ENCODE measurements at places on chromosomes 3 and 15. TPM values are rescaled to one million over a fixed set of nuclear protein-coding genes. Genes with fewer than 3 reads are reported as not detected.

Gene ECE2
- total RNA-seq = 2.2 TPM

DNA sequence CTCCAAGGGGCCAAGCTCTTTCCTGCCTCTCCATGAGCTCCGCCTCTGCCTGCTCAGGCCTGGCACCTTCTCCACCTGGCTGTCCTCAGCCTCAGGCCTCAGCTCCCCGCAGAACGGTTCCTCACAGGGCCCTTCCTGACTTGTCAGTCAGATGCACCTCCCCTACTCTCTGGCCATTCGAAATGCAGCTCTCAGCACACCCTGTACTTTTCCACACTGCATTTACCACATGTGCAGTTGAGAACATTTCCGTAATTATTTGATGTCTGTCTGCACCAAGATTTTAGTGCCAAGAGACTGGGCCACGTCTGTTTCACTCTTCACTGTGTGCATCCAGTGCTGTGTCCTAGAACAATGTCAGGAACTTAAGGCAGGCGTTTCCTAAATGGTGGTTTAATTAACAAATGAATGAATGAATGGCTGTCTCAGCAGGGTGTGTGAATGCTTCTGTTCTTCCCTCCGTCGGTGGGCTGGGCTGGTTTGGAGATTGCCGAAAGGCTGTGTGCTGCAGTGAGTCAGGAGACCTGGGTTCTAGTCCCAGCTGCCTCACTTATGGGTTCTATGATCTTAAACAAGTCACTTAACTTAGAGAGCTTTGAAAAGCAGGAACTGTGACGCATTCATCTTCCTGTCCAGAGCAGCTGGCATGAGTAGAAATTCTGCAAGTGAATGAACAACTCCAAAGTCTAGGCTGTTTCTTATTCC, 5.4 kb downstream of the MUC4 start:
- no peak for DNase-seq

DNA sequence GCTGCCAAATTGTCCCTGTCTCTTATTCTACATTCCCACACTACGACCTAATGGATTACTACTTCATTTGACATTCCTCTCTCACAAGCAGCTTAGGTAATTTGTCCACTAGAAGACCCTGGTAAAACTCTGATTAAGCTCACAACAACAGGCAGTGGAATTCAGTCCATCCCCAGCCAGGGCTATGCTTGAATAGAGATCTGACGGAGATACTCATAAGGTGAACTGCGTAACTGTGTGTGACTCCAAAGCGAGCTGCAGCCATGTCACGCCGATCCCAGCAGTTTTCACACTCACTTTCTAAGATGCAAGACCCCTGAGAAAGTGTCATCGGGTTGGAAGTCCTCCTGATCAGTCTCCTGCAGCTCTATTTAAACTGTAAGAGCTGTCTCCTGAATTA, 25.7 kb upstream of the ROBO2 start:
- DNase-seq = no peak

Gene CLDN16
- under 0.01 TPM for total RNA-seq

GRCh38 chr3:122074621-122075265, 19.6 kb downstream of the CD86 start:
- DNase-seq = no peak

Gene PLA2G4B
- 2.5 TPM for total RNA-seq

DNA sequence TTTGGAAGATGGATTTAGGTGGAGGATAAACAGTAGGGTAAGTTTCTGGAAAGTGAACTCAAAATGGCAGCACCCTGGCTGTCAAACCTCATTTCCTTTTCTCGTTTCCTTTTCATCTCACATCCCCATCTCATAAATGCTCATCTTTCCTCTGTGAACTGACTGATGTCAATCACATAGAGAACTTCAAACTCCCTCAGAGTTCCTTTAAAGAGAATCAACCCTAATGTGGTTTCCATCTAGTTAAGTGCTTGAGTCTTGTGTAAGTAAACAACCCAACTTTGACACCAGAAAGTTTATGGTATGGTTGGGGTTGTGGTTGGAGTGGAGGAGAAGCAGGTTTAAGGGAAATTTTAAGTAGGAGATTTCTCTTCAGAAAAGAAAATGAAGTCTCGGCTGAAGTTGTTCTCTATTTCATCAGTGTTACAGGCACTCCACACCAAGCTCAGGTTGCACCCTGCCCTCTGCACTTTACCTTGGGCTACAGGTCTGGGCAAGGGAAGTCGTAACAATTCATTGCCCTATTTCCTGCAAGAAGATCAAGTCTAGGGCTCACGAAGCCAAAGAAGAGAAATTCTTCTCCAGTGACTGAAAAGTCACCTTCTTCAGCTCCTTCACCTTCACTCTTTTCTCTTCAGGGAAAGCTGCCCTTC, 34.4 kb upstream of the TNIK start:
- no peak for DNase-seq

Gene TMEM207
- total RNA-seq = not detected

Gene CFAP100
- 2.0 TPM for total RNA-seq

Gene RLBP1
- 2.3 TPM for total RNA-seq

GRCh38 chr3:115281697-115282675, 134.9 kb upstream of the ZBTB20 start:
- DNase-seq = no peak

Gene CAPN3
- 1.1 TPM for total RNA-seq

DNA sequence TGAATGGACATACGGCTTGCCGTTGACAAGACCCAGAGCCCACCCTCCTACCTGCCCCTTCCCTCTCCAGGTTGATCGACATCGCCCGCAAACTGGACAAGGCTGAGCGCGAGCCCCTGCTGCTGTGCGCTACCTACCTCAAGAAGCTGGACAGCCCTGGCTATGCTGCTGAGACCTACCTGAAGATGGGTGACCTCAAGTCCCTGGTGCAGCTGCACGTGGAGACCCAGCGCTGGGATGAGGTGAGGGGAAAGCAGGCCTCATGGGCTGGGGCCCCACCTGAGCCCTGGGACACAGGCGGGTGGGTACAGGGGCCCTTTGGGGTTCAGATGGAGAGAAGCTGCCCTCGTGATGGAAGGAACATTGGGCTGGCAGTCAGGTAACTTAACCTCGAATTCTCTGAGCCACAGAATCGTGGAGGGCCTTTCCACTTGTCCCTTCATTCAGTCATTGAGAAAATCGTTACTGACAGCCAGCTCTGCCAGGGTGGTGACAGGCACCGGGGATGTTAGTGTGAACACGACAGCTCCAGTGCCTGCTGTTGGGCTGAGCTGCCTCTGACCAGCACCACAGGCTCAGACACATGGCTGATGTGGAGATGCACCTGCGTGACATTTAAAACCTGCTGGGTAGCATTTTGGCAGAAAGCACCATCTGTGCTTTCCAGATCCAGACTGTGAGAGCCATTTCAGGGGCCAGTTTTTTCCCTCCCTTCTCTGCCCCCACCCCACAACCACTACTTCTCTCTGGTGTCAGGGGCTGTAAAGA, 25.6 kb upstream of the RHO start:
- DNase-seq = no peak

Gene CCDC191
- 6.6 TPM for total RNA-seq

Gene OXNAD1
- total RNA-seq = 16.4 TPM

Gene KCNMB3
- total RNA-seq = 3.1 TPM

- DNase-seq = no peak
Measured at GRCh38 chr3:127216415-127217261, 23.7 kb downstream of the PRR23E start.

DNA sequence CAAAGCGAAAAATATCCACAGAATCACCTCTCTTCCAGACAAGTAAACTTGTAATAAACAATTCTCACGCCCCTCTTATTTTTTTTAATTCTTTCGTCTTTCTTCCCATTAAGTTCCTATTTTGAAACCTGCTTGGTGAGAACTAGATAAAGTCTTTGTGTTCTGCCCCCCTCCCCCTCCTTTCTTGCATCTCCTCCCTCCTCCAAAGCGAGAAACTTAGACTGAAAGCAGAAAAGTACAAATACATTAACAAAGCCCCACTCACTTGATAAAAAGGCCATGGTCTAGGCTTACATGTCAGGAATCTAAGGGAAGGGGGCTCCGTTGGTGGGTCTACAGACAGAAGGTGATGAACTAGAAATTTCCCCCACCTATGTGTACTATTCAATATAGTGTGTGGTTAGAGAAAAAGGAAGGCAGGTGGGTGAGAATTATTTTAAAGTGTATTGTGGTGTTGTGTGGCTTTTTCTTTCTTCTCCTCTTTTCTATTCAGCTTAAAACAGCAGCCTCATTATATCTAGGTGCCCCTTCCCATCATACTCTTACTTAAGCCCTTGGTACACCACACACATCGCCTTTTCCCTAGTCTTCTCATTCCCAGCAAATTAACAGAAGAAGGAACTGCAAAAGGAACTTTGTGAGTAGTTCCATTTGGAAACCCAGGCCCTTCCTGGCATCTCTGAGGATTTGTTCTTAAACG, 215.3 kb downstream of the MEIS2 start:
- no peak for DNase-seq

- DNase-seq = no peak
Measured at GRCh38 chr3:107855710-107856109, 235.1 kb downstream of the CD47 start.

Gene TFG
- 64.3 TPM for total RNA-seq

Gene XCR1
- total RNA-seq = not detected

Gene CIB1
- 2.7 TPM for total RNA-seq

Gene NTRK3
- total RNA-seq = 52.3 TPM

GRCh38 chr3:16909802-16910201, 25.0 kb downstream of the PLCL2 start:
- no peak for DNase-seq

Gene COL8A1
- 0.62 TPM for total RNA-seq

DNA sequence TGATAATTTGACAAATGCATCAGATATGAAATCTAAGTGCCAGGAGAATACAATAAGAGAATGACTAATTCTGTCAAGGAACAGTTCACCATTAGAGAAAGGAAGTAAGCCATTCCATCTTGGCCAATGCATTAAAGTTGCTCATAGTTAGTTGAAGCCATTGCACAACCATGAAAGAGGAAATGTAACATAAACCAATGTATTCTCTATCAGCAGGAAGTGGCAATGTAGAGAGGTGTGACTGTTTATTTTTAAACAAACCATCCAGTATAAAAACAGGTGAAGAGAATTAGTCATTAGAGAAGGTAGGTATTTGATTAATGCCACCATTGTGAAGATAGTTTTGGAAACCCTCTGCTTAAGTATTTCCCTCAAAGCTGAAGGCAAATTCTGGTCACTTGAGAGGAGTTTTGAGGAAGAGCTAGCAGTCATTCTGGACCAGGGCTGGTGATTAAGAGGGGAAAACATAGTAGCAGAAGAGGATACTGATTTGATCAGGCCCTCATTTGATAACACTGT, 10.7 kb upstream of the ANXA2 start:
- DNase-seq = no peak

- DNase-seq = no peak
Measured at GRCh38 chr15:77858792-77859490, 218.6 kb downstream of the TBC1D2B start.

DNA sequence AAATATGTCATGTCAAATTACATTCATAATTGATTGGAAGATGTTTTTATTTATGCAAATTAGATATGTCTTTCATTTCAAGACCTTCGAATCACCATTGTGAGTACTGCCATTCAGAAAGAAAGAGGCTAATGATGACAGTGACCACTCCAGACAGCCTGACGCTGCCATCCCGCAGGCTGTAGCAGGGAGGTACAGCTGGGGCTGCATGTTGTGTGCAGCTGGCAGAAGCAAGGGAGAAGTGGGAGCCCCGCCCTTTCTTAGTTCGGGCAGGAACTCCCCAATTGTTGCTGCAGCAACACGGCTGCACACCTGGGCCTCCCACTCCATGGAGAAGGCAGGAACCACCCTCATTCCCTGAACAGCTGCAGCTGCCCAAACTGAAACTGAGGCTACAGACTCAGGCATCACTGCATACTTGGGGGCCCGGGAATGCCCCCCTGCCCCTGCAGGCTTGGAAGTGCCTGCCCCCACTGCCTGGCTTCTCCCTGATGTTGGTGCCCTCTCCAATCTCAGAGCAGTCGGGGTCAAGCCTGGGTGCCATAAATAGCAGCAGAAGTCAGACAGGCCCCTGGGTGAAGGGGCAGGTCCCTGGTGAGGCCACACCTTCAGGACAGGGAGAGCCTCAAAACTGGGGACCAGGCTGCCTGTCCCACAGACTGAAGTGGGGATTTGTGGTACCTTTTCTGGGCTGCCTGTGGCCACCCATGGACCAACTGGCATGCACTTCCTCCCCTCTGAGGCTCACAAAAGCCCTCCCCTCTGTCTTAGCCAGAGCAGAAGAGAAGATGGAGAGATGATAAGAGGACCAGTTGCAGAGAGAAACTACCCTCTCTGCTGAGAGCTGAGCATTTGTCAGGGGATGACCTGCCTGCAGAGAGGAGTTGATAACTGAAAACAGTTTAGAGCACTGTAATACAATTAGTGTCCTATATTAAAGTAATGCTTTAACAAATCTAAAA, 964.6 kb downstream of the SI start:
- no peak for DNase-seq

Gene MUC20
- 1.9 TPM for total RNA-seq

GRCh38 chr3:184765047-184765729, 46.8 kb upstream of the VPS8 start:
- DNase-seq = no peak

DNA sequence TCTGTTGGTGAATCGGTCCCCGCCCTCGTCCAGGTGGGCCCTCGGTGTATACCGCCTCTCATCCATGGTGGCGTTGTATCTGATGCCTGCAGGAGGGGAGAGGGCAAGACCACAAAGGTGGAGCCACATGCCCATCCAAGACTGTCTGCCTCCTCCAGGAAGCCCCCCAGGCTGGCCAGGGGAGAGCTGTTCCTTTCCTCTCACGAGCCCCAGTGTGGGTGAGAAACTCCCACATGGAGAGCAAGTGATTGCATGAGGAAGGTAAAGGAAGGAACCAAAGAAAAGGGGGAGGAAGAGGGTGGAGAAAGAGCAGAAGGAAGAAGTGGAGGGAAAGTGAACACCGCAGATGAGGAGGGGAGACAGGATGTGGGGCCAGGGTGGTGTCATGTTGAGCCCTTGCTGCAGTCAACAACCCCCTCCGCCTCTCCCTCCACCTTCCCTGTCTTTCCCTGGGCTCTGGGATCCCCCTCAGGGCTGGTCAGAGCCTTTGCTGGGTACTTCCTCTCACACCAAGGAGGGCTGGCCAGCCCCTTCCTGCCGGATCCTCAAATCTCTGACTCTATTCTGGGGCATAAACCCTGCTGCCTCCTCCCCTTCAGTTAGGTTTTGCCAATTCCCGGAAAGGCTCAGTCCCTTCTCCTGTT, 49.3 kb downstream of the FEM1B start:
- DNase-seq = no peak

- DNase-seq = no peak
Measured at GRCh38 chr3:106529738-106530137, 660.9 kb upstream of the CBLB start.

Data from occipital lobe (tissue), 3 donors.